ENCODE measurements at places on chromosomes 6 and 20.

DNA sequence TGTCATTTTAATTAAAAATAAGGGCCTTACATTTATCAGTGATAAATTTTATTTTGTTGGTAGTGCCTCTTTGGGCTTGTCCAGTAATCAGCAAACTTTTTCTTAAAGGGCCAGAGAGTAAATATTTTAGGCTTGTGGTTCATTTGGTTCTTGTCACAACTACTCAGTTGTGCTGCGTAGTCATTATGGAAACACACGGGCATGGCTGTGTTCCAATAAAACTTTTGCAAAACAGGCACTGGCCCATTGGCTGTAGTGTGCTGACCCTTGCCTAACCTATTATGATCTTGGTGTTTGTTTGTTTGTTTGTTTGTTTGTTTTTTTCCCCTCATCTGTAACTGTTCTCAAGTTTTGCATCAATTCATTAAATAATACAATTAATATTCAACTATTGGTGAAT is 19.4 kb downstream of the TBPL1 start:
- DNase-seq, result no peak

- DNase-seq, result no peak
Observed at GRCh38 chr20:33673114-33673409, 1.2 kb downstream of the NECAB3 start.

GRCh38 chr20:32056708-32057483 is 4.9 kb downstream of the HCK start:
- no peak for DNase-seq

DNA sequence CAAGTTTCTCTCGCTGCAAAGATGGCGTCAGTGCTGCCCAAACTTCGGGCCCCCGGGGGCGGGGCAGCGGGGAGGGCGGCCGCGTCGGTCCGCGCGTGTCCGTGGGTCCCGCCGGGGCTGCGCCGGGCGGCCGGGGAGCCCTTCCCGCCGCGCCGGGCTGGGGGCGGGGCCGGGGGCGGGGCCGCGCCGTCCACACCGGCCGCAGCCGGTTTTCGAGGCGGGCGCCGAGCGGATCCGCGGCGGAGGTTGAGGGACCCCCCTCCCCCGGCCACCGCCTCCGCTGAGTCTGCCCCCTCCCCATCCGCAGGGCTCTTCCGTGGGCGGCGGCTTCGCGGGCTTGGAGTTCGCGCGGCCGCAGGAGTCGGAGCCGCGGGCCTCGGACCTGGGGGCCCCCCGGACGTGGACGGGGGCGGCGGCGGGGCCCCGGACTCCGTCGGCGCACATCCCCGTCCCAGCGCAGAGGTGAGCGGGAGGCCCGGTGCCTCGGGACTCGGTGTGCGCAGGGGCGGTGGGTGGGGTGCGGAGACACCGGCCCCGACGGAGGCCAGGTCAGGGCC is 572 bp downstream of the SLC2A4RG start:
- DNase-seq, result no peak

- DNase-seq, result peak; percentile 48
Observed at GRCh38 chr6:24524805-24525204, 30.0 kb downstream of the ALDH5A1 start.

DNA sequence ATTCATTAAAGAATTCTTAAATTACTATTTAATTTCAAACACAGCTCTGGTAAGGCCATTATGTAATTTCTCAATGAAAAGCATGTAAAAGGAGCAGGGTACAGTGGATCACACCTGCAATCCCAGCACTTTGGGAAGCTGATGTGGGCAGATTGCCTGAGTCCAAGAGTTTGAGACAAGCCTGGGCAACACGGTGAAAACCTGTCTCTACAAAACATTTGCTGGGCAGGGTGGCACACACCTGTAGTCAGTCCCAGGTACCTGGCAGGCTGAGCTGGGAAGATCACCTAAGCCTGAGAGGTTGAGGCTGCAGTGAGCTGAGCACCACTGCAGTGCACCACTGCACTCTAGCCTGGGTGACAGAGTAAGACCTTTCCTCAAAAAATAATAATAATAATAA is 37.4 kb downstream of the MDN1 start:
- DNase-seq, result no peak

DNA sequence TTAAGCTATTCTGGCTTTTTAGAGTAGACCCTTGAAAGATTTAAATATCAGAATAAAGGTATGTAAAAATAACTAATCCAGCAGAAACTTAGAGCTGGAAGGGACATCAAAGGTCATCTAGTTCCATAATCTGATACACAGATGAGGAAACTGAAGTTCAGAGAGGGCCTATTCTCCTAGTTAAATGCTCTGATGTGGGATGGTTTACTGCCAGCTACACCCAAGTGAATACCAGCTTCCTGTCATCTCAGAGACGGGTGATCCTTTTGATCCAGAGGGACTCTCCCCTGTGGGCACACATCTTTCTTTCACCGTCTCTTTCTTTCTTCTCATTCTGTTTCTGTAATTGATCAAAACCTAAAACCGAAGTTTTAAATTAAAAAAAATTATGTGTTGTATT is 94.1 kb downstream of the MAN1A1 start:
- DNase-seq, result no peak

- no peak for DNase-seq
Observed at GRCh38 chr6:40397287-40398033, 189.7 kb downstream of the LRFN2 start.

DNA sequence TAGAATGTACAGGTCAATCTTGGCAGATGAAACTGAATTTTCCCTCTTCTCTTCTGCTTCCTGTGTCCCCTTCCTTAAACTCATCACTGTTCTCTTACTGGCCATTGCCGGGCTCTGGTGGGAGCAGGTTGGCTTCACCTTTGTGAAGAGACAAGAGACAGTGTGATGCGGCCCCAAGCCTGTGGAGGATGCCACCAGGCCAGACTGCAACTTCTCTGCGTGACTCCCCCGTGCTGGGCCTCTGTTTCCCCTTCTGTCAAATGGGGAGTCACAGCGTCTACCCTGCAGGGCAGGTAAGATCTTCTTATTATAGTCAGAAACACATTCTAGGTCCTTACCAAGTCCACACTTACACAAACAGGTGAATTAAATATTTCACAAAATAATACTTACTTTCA is 1.9 kb upstream of the LSM14B start:
- DNase-seq, result no peak

- no peak for DNase-seq
Observed at GRCh38 chr6:107728564-107728897, 95.6 kb downstream of the SCML4 start.

GRCh38 chr20:10079964-10080363 is 45.2 kb downstream of the ANKEF1 start:
- DNase-seq, result no peak

- DNase-seq, result no peak
Observed at GRCh38 chr6:111980971-111981840, 72.7 kb upstream of the CCN6 start.

DNA sequence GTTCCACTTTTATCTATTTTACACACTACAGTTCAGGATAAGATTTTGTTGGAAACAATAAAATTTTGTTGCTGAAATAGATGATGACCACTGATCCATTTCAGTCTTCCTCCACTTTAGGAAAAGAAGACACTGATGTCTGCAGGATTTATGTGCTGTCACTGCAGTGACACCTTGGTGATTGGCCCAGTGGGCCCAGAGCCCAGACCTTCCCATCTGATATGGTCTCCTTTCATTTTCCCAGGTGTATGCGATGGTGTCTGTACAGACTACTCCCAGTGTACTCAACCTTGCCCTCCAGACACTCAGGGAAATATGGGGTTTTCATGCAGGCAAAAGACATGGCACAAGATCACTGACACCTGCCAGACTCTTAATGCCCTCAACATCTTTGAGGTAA is 19.6 kb upstream of the ADGRF4 start:
- no peak for DNase-seq

- DNase-seq, result no peak
Observed at GRCh38 chr6:123616942-123617341, 19.8 kb downstream of the TRDN start.

GRCh38 chr6:16752206-16752866 is 8.9 kb downstream of the ATXN1 start:
- no peak for DNase-seq

DNA sequence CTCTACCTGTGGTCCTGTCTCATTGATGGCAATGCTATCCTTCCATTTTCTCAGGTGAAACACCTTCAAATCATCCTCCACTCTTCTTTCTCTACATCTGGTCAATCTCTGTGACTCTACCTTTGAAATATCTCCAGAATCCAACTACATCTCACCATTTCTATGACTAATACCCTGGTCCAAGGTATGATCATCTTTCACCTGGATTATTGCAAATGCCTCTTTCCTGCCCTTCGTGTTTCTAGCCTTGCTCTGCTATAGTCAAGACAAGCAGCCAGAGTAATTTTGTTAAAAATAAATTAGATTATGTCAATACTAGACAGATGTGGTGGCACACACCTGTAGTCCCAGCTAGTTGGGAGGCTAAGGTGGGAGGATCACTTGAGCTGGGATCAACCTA is 17.8 kb upstream of the BLCAP start:
- DNase-seq, result no peak

DNA sequence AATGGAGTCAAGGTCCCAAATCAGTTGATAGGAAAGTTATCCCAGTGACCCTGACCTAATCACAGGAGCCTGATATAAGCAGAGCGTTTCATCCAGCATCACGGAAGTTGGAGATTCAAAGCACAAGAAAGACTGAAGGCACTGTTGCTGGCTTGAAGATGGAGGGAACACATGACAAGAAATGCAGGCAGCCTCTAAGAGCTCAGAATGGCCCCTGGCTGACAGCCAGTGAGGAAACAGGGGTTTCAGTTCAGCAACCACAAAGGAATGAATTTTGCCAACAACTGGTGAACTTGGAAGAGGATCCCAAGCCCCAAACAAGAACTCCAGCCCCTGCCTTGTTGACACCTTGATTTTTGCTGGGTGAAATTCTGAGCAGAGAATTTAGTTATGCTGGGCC is 778.5 kb downstream of the MAFB start:
- no peak for DNase-seq

GRCh38 chr20:50762045-50762422 is 30.7 kb downstream of the PARD6B start:
- no peak for DNase-seq

DNA sequence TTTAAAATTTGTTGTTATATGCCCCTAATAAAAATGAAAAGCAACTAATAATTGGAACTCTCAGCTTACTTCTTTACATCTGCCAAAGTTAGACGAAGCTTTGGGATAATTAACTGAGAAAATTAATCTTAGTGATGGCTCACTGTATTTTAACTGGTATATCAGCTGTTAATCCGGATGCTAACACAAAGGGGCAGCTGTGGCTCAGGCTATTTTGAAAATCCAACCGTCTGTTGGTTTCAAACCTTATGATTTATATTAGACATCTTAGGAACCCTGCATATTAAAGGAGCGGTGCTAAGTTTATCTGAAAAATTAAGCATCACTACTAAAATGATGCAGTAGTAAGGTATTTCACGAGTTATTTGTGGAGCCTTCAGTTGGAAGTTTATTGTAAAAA is 96.6 kb downstream of the AKAP7 start:
- DNase-seq, result no peak

DNA sequence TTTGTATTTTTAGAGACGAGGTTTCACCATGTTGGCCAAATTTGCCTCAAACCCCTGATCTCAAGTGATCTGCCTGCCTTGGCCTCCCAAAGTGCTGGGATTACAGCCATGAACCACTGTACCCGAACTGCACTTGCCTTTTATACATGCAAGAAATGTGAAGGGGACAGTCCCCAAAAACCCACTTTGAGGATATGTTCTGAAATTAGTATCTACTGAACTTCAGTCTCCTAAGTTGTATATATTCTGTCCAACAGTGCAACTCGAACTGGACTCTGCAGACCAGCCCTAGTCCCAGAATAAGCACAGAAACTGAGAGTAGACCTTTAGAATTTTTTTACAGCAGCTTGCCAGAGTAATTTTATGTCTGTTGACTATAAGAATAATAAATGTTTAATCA is 28.5 kb downstream of the BACH2 start:
- no peak for DNase-seq

DNA sequence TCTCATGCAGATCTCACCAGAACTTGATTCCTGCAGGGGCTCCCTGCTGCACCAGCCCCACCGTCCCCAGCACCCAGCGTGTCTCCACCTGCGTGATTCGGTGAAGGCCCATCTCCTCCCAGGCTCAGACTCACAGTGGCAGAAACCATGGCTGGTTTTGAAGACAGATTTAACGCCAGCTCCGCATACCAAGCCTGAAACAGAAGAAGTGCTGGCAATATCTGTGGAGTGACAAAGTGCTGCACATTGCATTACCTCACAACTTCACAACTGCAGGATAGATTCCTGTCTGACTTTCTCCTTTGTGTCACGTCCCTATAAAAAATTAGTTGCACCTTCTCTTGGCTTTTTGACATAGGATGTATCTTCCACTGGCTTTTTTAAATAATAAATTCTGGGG is 120.7 kb downstream of the TTLL2 start:
- DNase-seq, result no peak

DNA sequence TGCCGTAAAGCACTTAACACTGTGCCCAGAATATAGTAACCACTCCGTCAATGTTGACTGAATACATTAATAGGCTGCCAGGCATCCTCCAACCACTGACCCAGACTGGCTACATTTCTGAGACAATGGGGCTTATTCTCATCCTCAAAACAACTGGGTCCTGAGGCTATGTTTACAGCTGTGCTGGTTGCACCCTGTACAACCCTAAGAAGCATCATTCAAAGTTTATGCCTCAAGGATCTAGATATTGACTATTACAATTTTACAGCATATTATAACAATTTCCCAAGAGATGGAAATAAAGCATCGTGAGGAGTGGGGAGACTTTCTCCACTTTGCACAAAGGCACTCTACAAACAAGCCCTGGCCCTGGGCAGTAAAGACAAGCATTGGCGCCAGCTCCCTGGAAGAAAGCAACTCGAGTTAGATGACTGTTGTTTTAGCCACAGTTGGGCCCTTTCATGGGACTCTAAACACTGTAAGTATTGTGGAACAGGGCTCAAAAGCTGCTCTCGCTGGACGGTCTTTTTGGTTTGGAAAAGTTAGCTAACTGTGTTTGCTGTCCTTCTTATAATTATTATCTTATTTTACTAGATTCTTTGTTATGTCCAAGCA is 30.2 kb downstream of the MYLIP start:
- DNase-seq, result no peak

DNA sequence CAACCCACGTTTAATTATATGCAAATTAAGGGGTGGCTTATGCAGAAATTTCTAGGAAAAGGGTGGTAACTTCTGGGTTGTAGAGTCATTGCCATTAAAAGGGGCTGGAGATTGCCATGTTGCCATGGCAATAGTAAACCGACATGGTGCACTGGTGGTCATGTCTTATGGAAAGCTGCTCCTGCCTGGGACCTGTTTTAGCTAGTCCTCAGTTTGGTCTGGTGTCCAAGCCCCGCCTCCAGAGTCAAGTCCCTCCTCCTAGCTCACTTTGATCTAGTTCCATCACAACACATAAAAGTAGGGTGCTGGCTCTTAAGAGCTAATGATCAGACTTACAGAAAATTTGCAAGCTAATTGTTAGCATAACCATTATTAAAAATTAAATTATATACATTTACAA is 5.3 kb downstream of the SLC22A2 start:
- DNase-seq, result no peak

GRCh38 chr20:10619427-10619826 is 54.4 kb downstream of the JAG1 start:
- no peak for DNase-seq

- DNase-seq, result no peak
Observed at GRCh38 chr6:157471077-157471686, 90.2 kb downstream of the ZDHHC14 start.

GRCh38 chr6:28424163-28424562 is 19.1 kb downstream of the ZSCAN23 start:
- no peak for DNase-seq

- no peak for DNase-seq
Observed at GRCh38 chr6:111550953-111551352, 54.7 kb downstream of the TRAF3IP2 start.

GRCh38 chr6:33745548-33745947 is 1.2 kb downstream of the IP6K3 start:
- no peak for DNase-seq

- no peak for DNase-seq
Observed at GRCh38 chr20:23971310-23971709, 17.3 kb downstream of the GGTLC1 start.
